Activated T-cell treated with anti-CD3 and anti-CD28 coated beads for 4 hours (primary cell): ENCODE measurements at places on chromosomes 4 and X.

DNA sequence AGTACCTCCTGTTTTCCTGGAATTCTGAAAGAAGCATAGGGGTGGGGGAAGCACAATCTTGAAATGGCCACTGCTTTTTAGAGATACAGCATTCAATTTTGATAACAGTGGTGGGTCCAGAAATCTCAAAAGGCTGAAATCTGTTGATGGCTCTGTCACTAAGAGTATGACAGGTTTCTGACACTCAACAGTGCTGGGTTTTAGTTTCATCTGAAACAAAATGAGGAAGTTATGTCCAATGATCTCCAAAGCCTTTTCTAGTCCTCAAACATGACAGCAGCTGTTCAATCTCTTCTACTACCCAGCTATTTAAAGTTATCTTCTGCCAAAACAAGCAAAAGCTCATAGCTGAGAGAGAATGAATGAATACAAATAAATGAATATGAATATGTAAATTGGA is 110.5 kb downstream of the IL1RAPL1 start:
- no peak for DNase-seq

DNA sequence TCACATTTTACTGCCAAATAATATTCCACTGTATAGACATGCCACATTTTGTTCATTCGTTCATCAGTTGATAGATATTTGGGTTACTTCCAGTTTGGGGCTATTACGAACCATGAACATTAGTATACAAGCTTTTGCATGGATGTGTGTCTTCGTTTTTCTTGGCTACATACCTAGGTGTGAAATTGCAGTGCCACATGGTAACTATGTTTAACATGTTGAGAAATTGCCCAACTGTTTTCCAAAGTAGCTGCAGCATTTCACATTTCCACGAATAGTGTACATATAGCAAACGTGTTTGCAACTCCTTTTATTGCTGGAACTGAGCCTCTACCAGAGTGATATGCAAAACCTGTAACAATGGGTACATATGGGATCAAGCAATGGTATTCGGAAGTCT is 221.5 kb downstream of the VEGFC start:
- no peak for DNase-seq

GRCh38 chr4:56648824-56649151 is 32.3 kb downstream of the HOPX start:
- no peak for DNase-seq

DNA sequence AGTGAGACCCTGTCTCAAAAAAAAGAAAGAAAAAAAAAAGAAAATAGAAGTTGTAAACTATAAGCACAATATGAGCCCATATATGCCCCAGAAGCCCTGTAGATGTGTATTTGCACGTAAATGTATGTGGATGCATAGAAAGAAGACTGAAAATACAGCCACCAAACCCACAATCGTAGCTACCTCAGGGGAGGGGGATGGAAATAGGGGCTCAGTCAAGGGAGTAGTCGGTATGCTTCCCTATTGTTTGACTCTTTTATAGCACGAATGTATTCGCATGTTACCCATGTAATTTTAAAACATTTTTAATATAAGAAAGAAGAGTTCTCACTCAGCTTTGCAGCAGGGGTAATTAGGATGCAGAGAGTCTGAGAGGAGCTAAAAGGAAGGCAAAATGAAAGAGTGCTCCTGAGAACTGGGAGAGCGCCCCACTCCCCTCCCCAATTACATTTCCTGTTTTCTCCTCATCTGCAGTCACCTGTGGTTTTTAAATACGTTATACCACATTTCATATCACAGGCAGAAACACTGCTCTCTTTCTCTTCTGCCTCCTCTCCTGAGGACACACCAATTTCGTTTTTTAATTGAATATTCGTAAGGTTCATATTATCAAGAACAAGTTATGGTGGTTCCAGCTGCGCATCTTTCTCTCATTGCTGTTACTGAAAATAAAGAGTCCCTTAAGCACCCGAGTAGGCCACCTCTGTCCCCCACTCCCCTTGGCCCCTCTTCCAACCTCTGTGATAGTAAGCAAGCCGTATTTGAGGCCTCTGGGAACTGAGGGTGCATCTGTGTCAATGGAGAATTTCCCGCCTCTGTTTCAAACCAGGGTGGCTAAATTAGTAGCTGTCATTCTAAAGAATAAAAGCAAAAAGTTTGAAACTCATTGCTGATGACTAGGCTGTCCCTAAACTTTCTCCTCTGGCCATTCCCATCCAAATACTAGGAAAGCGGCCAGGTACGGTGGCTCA is 10.7 kb downstream of the SEPTIN6 start:
- DNase-seq = no peak

DNA sequence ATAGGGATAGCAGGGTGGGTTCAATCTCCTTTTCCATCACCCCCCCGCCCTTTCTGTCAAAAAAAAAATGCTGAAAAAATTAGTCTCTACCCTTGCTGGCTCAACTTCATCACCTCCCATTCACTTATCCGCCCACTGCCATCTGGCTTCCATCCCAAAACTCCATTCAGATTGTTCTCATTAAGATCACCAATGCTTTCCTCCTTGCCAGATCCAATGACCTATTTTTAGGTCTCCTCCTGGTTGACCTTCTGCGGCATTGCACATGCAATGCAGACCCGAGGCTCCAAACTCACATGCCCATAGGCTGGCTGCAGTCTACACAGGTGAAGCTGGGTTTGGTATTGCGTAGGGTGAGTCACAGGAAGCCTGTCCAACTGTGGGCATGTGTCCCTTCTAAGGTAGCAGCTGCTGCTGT is 21.1 kb upstream of the STIM2 start:
- DNase-seq = no peak

DNA sequence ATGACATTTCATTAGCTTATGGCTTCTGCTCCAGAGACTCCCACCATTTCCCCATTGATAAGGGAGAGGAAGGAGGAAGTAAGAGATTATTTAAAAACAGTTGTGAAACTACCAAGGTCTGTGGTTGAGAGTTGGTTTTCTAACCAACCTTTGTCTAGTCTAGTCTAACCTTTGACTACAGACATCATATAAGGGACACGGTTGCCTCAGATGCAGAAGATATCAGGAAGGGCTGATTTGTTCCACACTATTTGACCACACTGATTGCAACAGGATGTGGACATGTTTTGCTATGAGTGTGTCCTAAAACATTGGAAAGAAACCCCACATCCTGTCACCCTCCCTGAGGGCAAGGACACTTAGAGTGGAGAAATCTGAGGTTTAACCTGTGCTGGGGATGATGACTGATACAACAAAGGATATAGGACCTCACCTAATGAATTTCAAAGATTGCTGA is 53.0 kb downstream of the COQ2 start:
- no peak for DNase-seq

- DNase-seq = no peak
Measured at GRCh38 chr4:180900781-180901180, 1342.4 kb upstream of the TENM3 start.

DNA sequence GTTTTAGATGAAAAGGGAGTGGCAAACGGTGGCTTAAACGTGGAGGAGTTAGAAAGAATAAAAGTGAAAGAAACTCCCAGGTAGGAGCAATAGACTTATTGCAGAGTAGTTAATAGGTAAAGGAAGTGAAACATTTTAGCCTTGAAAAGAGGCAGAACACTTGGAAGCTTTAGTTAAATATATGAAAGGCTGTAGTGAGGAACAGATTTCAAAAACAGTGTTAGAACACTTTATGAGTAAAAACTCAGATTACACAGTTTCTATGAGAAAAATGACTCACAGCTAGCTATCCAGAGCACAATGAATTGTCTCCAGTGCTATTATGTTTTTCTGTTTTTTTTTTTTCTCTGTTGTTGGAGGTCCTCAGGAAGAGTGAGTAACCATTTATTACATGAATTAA is 45.8 kb downstream of the TACR3 start:
- DNase-seq = no peak
